ENCODE measurements at places on chromosomes 7 and 10.

DNA sequence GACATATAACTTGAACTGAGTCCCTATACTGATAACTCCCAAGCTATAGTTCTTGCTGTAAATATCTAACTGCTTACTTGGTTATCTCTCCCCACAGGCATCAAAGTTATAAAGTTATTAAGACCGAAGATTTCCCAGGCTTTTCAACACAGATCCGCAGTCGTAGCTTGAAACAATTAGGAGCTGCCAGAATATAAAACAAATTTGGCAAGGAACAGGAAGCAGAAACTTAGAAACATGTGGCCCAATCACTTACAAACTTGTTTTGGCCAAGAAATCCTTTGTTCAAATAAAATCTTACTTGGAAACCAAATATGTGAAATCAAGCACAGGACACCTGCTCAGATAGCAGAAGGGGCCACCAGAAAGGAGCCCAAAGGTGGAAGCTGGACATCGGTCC is 9.0 kb downstream of the SLC16A12 start:
- DNase-seq, result no peak

- peak; percentile 2 for DNase-seq
These were observed 269.3 kb upstream of the TEX47 start for GRCh38 chr7:89064831-89065230.

- no peak for DNase-seq
These were observed 20.2 kb upstream of the AMZ1 start for GRCh38 chr7:2667843-2668242.

DNA sequence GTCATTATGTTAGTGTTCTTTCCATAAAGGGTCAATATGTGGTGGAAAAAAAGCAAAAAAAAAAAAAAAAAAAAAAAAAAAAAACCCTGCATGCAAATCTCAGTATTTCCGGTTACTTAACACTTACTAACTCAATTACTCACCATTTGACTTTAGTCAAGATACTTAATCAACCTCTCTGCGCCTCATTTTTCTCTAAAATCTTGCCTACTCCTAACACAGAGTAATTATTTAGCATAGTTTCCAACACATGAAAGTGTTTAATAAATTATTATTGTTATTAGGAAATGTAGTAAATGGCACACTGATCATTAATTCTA is 27.8 kb downstream of the PPP1R3A start:
- no peak for DNase-seq

GRCh38 chr7:41544241-41544640 is 158.6 kb downstream of the INHBA start:
- peak; percentile 16 for DNase-seq

DNA sequence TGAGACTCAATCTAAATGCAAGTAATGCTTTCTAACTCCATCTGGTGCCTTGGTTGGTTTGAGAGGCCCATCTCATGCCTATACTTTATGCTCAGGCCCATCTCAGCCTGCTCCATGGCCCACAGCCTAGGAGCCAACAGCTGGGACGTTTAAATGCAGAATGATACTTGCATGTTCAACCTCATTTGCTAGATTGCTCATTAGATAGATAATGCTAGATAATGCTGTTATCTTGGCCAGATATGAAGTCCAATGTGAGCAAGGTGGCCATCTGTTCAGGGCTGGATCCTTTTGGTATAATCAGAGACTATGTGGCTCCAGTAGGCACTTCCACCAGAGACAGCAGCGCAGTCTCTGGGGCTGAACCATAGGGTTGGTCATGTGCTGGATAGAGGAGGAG is 321.6 kb upstream of the PHYHIPL start:
- no peak for DNase-seq

DNA sequence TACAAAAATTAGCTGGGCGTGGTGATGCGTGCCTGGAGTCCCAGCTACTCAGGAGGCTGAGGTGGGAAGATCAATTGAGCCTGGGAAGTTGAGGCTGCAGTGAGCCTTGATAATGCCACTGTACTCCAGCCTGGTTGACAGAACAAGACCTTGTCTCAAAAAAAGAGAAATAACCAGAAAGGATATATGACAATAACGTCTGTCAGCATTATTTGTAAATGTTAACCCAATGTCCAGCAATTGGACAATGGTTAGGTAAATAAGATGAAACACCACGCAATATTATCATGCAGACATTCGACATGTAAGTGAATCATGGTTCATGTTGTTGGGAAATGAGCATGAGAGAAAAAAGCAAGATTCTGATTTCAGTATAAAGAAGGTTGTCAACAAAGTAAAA is 44.6 kb upstream of the SEPHS1 start:
- DNase-seq, result no peak

DNA sequence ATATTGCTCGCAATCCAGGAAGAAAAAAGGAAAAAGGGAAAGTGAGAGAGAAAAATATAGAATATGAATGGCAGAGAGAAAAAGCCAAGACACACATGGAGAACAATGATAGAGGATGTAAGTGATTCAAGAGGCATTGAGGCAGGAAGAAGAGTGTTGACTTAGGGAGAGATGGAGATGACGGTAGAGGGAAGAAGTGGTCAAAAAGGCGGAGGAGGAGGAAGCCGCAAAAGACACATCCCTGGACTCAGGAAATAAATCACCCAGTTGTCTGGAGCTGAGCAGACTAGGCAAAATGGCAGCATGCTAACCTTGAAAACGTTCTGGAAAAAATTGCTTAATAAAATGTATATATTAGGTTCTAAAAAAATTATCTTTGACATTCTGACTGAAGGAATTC is 17.7 kb upstream of the GPR37 start:
- DNase-seq, result no peak

- peak; percentile 67 for DNase-seq
These were observed 269.3 kb downstream of the BICC1 start for GRCh38 chr10:58781873-58782488.

Measured in choroid plexus epithelial cell (primary cell).